ENCODE measurements at places on chromosomes 3 and 15. TPM values are rescaled to one million over a fixed set of nuclear protein-coding genes. Genes with fewer than 3 reads are reported as not detected.

DZIP1L gene
- total RNA-seq, result 34.4 TPM

DNA sequence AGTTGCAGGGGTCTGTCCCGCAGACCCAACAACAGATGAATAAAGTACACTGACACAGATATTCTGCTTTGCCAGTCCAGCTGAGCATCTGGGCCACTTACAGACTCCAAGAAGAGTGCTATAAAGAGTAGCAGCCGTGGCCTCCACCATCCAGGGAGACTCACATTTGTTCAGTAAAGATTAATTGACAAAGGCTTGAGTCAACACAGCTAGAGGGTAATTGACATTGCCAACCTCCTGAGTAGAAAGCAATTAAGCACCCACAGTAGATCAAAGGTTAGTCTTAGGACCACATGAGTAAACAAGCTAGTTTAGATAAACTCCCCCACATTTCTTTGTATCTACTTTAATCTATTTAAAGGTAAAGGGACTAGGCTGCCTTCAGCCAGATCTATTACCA, 16.3 kb upstream of the CRTC3 start:
- H3K36me3 ChIP-seq, result no peaks in the 10 kb centered on the region
- no peaks in the 10 kb centered on the region for H3K4me1 ChIP-seq
- no peak overlapping the region for H3K4me3 ChIP-seq

AP3S2 gene
- 37.4 TPM for total RNA-seq

- no peak overlapping the region for H3K27ac ChIP-seq
- H3K4me3 ChIP-seq, result no peak overlapping the region
- H3K4me1 ChIP-seq, result no peaks in the 10 kb centered on the region
- no peaks in the 10 kb centered on the region for H3K36me3 ChIP-seq
Measured at GRCh38 chr15:42102646-42103235, 8.4 kb upstream of the PLA2G4D start.

RRP9 gene
- total RNA-seq, result 23.1 TPM

LYSMD2 gene
- 5.0 TPM for total RNA-seq

FOXP1 gene
- total RNA-seq, result 146 TPM

GRCh38 chr15:93055211-93055610, 33.8 kb downstream of the RGMA start:
- H3K4me1 ChIP-seq, result peaks cover 5% of the 10 kb centered on the region
- peak overlapping the region; percentile 15 for H3K4me3 ChIP-seq
- DNase-seq, result no peak
- H3K27ac ChIP-seq, result no peak overlapping the region
- H3K36me3 ChIP-seq, result no peaks in the 10 kb centered on the region
- no peaks in the 10 kb centered on the region for H3K27me3 ChIP-seq

FAM174B gene
- 4.3 TPM for total RNA-seq

HTD2 gene
- 19.6 TPM for total RNA-seq

DNA sequence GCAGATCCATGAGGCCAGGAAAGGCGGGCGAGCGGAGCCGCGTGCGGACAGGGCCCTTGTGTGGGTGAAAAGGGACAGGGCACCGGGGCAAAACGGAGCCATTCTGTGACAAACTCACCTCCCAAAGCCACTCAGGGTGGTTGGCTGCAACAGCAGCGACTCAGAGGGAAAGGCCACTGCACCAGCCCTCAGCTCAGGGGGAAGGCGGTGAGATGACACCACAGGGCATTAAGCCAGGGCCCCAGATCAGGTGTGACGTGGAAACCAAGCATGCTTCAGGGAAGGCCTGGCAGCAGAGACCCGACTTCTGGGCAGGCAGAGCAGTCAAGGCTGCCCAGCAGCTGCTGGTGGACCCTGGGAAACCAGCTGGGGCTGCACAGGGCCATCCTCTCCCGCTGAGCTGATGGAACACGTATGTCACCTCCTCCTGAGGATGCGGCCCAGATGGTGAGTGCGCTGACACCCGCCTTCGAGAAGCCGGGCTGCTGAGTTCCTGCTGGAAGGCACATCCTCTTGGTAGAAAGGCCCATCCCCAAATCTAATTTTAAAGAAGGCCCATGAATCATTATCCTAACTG, 82.3 kb downstream of the CHSY1 start:
- H3K4me1 ChIP-seq, result no peaks in the 10 kb centered on the region
- no peaks in the 10 kb centered on the region for H3K27me3 ChIP-seq
- no peak for DNase-seq
- H3K4me3 ChIP-seq, result no peak overlapping the region
- peak overlapping the region; percentile 96 for H3K27ac ChIP-seq

VEPH1 gene
- 20.9 TPM for total RNA-seq

MESP2 gene
- not detected for total RNA-seq

FSD2 gene
- 1.6 TPM for total RNA-seq

SQOR gene
- total RNA-seq, result 91.1 TPM

DNA sequence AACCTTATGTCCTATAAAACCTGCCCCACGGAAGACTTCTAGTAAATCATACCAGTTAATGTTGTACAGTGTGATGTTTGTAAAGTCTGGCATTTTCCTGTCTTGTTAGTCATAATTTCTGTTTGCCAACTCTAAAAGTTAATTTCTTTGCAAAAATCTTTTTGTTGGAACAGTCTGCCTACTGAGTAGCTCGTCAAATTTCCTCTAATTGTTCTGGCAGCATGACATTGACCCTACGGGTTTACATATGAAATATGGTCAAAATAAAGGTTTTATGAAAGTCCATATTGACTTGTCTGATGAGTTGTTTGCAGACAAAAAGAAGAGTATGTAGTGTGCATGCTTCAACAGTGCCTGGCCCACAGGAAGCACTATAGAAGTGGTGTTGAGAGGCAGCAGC, 79.8 kb upstream of the SOX2 start:
- no peaks in the 10 kb centered on the region for H3K27me3 ChIP-seq
- H3K36me3 ChIP-seq, result no peaks in the 10 kb centered on the region
- no peaks in the 10 kb centered on the region for H3K4me1 ChIP-seq
- DNase-seq, result no peak
- H3K27ac ChIP-seq, result no peak overlapping the region
- H3K4me3 ChIP-seq, result no peak overlapping the region

DNA sequence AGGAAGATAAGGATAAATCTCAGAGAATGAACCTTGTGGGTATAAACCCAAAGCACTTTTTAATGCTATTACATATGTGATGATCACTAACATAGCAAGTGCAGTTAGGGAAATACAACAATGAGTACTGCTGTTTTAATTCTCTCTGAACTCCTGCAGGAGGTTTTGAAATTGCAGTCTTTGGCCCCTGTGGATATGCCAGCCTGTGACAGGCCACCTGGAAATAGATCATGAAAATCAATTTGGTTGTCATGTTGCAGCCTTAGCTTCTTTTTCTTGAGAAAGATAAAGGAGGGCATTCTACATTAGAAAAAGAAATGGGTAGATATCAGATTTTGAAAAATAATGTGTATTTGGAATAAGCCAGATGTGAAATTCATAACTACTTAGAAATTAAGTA, 103.6 kb downstream of the RSRC1 start:
- DNase-seq, result no peak
- H3K4me1 ChIP-seq, result no peaks in the 10 kb centered on the region
- H3K4me3 ChIP-seq, result no peak overlapping the region
- H3K27me3 ChIP-seq, result no peaks in the 10 kb centered on the region
- no peaks in the 10 kb centered on the region for H3K36me3 ChIP-seq
- H3K27ac ChIP-seq, result no peak overlapping the region

ASB14 gene
- total RNA-seq, result not detected

GRCh38 chr3:64152676-64153466, 72.4 kb downstream of the PRICKLE2 start:
- no peaks in the 10 kb centered on the region for H3K36me3 ChIP-seq
- no peak overlapping the region for H3K4me3 ChIP-seq
- no peaks in the 10 kb centered on the region for H3K4me1 ChIP-seq
- no peak overlapping the region for H3K27ac ChIP-seq
- H3K27me3 ChIP-seq, result no peaks in the 10 kb centered on the region

DNA sequence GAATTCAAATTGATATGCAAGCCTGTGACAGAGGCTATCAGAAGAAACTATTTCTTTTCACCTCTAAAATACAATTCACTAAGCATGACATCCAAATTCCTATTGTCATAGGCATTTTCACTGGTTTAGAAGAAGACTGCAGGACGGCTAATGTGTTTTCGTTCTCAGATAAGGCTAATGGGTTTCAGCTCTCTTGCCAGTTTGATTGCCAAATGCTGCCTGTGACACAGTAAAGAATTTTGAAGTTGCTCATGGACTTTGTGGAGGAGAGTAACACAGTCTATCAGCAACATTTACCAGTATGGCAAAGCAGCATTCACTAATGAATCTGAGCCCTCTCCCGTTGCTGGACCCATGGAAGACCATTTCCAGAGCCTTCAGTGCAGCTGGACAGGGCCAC, 948.1 kb downstream of the FHIT start:
- H3K36me3 ChIP-seq, result no peaks in the 10 kb centered on the region
- DNase-seq, result no peak
- H3K4me3 ChIP-seq, result no peak overlapping the region
- no peaks in the 10 kb centered on the region for H3K27me3 ChIP-seq
- H3K4me1 ChIP-seq, result no peaks in the 10 kb centered on the region

DNA sequence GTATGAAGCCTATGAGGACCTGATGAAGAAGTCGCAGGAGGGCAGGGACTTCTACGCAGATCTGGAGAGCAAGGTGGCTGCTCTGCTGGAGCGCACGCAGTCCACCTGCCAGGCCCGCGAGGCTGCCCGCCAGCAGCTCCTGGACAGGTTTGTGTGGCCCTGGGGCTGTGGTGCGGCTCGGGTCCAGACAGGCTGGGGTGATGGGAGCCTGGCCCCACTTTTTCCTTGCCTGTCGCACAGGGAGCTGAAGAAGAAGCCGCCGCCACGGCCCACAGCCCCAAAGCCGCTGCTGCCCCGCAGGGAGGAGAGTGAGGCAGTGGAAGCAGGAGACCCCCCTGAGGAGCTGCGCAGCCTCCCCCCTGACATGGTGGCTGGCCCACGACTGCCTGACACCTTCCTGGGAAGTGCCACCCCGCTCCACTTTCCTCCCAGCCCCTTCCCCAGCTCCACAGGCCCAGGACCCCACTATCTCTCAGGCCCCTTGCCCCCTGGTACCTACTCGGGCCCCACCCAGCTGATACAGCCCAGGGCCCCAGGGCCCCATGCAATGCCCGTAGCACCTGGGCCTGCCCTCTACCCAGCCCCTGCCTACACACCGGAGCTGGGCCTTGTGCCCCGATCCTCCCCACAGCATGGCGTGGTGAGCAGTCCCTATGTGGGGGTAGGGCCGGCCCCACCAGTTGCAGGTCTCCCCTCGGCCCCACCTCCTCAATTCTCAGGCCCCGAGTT, 29.0 kb downstream of the PTPN23 start:
- DNase-seq, result no peak
- no peak overlapping the region for H3K4me3 ChIP-seq
- peaks cover 18% of the 10 kb centered on the region for H3K36me3 ChIP-seq
- no peaks in the 10 kb centered on the region for H3K27me3 ChIP-seq
- H3K27ac ChIP-seq, result no peak overlapping the region

CGNL1 gene
- total RNA-seq, result 18.4 TPM

- no peaks in the 10 kb centered on the region for H3K4me1 ChIP-seq
- H3K27me3 ChIP-seq, result no peaks in the 10 kb centered on the region
- no peak overlapping the region for H3K4me3 ChIP-seq
- no peak for DNase-seq
- H3K36me3 ChIP-seq, result no peaks in the 10 kb centered on the region
- H3K27ac ChIP-seq, result no peak overlapping the region
Measured at GRCh38 chr3:10419637-10420232, 85.7 kb downstream of the ATP2B2 start.

GRCh38 chr3:135138776-135139175, 343.7 kb downstream of the EPHB1 start:
- H3K27me3 ChIP-seq, result no peaks in the 10 kb centered on the region
- no peaks in the 10 kb centered on the region for H3K36me3 ChIP-seq
- H3K27ac ChIP-seq, result no peak overlapping the region

DNA sequence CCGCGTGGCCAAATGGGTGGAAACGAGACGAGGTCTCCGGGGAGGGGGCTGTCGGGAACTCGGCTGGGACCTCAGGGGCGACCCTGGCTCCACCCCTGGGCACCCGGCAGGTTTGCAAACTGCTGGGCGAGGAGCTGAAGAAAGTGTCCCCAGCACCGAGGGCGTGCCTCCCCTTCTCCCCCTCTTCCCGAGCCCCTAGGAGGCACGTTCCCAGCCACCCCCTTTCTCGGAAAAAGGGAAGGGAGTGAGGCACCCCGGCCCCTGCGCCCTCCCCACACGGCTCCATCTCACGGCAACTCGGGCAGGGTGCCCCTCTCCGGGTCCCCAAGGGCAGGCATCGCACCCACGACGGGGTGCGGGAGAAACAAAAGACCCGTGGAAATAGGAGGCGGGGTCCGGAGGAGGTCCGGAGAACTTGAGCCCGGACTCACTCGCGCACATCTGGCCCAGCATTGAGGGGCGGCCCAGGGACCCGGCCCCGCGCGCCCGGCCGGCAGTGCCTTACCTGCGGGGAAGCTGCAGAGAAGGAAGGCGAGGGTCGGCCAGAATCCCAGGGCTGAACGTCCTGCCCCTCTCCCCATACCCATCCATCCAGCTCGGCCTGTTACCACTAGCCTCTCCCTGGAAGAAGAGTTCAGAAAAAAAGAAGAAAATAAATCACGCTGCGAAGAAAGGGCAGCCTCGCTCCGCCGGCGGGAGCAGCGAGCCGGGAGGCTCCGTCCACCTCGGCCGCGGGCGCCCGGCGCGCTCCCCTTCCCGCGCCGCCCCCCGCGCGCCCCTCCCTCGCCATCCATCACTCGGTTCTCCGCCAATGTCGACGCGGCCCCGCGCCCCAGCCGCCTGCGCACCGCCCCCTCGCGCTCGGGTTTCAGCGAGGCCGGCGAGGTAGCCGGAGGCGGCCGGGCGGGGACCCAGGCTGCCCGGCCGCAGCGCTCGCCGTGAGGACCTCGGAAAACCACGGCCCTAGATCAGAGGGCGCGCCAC, 16.3 kb downstream of the RGMA start:
- H3K27me3 ChIP-seq, result no peaks in the 10 kb centered on the region
- DNase-seq, result no peak
- peak overlapping the region; percentile 86 for H3K27ac ChIP-seq
- peaks cover 2% of the 10 kb centered on the region for H3K4me1 ChIP-seq
- no peaks in the 10 kb centered on the region for H3K36me3 ChIP-seq

DNA sequence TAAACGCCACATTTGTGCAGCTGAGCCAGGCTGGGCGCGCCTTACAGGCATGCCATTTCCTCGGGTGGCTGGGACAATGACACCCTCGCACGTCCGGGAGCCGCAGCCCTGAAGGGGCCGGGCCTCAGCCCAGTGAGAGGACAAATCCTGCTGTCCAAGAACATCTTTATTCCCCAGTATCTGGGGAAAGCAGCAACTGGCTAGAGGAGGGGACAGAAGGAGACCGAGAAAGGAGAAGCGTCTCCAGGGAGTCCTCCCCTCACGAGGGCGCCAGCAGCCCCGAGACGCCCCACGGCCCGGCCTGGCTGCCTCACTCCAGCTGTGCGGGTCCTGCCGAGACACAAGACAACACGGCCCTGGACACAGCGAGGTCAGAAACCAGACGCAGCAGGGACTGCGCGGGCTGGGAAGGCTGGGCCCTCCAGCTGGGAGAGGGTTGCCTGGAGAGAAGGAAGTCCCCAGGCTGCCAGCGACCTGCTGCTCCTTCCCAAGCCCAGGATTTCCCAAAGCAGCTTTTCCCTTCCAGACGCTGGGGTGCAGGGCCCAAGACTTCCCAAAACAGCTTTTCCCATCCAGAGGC, 130.2 kb downstream of the CHSY1 start:
- no peaks in the 10 kb centered on the region for H3K27me3 ChIP-seq
- H3K27ac ChIP-seq, result peak overlapping the region; percentile 76
- DNase-seq, result peak; percentile 63
- H3K4me3 ChIP-seq, result peak overlapping the region; percentile 39
- no peaks in the 10 kb centered on the region for H3K36me3 ChIP-seq
- no peaks in the 10 kb centered on the region for H3K4me1 ChIP-seq
